Endothelial cell of coronary artery (primary cell): ENCODE measurements at places on chromosomes 5 and 9. TPM values are rescaled to one million over a fixed set of nuclear protein-coding genes. Genes with fewer than 3 reads are reported as not detected.

Gene APBA1
- 3.7 and 4.2 TPM in 2 replicates for total RNA-seq

Gene PCDHB6
- total RNA-seq: 0.09 TPM in 2 replicates

Gene NMUR2
- not detected in 2 replicates for total RNA-seq

Gene PCDHA7
- total RNA-seq: 0.27 and 0.28 TPM in 2 replicates

Gene C6
- not detected in 2 replicates for total RNA-seq

Gene IL7R
- 1.6 and 3.2 TPM in 2 replicates for total RNA-seq

Gene PCDHGB4
- 14.9 and 16.3 TPM in 2 replicates for total RNA-seq

Gene CEL
- 0.18 and 0.28 TPM in 2 replicates for total RNA-seq

Gene IL13
- total RNA-seq: not detected in 2 replicates

Gene CREBRF
- 10.6 and 14.9 TPM in 2 replicates for total RNA-seq

Gene PCDHGB6
- total RNA-seq: 1.7 and 2.7 TPM in 2 replicates

Gene PIP5KL1
- total RNA-seq: 0.18 and 1.0 TPM in 2 replicates

Gene INSL6
- not detected in 2 replicates for total RNA-seq

Gene NPR3
- total RNA-seq: 0.27 and 0.38 TPM in 2 replicates

Gene ERGIC1
- total RNA-seq: 76.6 and 138 TPM in 2 replicates

Gene TOR2A
- total RNA-seq: 4.8 and 5.2 TPM in 2 replicates

Gene FOXI1
- under 0.01 TPM in 1 of 2 replicates, not detected in the other for total RNA-seq

Gene NR4A3
- under 0.01 and 0.09 TPM in 2 replicates for total RNA-seq

Gene CACNA1B
- total RNA-seq: under 0.01 and 0.18 TPM in 2 replicates

Gene CAMK2A
- total RNA-seq: not detected in 2 replicates
